ENCODE measurements at places on chromosomes 12 and 14.

DNA sequence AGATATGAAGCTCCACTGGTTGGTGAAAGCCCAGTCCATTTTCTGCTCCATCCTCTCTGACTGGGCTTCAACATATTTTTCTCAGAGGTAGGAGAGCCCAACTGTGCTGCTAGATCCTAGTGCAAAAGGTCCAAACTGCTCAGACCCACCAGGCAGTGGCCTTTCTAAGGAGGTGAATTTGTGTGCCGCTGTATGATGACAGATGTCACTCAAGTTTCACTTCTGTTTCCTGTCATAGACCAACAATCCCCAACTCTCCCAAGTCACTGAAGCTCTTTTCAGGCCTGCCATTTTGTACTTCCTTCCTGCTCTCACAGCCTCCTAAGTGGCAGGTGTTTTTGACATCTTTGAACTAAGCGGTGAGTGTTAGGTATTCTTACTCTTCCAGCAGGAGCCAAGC lies 16.4 kb upstream of the RNASE4 start:
- DNase-seq = no peak

DNA sequence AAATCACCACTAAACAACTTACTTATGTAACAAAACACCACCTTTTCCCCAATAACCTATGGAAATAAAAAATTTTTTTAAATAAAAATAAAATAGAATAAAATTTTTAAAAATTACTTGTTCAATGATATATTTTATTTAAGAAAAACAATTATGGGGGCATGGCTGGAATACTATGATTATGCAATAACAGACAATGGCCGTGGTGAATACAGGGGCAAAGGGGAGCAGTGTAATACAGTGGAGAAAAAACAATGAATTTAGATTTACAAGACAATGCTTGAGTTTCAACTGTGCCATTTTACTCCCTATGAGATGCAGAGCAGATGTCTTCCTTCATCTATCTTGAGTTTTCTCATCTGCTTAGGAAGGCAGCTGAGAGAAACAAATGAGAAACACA lies 72.9 kb downstream of the BLTP3B start:
- DNase-seq = no peak

GRCh38 chr12:44521702-44522101 lies 354.4 kb downstream of the NELL2 start:
- DNase-seq = no peak

DNA sequence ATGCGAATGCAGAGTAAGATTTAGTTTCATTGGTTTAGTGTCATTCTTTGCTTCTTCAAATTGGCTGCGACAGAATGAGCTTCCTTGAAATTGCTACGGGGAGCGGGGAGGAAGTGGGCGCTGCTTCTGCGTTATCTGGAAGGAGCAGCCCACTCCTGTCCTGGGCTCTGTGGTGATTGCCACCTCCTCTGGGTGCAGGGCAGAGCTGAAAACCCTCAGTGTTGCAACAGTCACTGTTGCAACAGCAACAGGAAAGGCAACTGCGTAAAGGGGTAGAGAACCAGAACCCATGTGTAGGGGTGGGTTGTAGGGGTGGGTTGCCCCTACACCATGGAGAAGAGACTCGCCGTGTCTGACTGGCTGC lies 57.7 kb downstream of the MAX start:
- DNase-seq = no peak

GRCh38 chr12:79884401-79885006 lies 50.4 kb downstream of the PPP1R12A start:
- no peak for DNase-seq

DNA sequence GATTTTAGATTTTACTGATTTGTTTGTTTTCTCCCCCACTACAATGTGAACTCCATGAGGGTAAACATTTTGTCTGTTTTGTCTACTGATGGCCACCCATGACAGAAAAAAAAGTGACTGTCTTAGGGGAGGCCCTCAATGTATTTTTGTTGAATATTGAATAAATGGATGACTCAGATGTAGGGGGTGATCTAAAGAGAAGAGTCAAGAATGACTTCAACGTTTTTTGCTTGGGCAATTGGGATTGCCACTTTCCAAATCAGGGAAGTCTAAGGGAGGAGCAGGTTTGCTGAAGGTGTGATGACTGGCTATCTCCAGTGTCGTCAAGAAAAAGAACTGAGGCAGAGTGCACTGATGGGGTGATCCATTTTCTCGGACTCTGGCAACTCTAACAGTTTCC lies 10.7 kb upstream of the PHC1 start:
- no peak for DNase-seq

- no peak for DNase-seq
Observed at GRCh38 chr12:82517027-82517426, 158.7 kb downstream of the METTL25 start.

- no peak for DNase-seq
Observed at GRCh38 chr14:23121361-23121771, 2.3 kb upstream of the CEBPE start.

GRCh38 chr14:95052016-95052585 lies 105.2 kb downstream of the DICER1 start:
- no peak for DNase-seq
